Psoas muscle (tissue), 8 donors: ENCODE measurements at places on chromosomes 4 and X.
A peak's percentile ranks its signal among the peaks of the same experiment; 100 is the strongest.

DNA sequence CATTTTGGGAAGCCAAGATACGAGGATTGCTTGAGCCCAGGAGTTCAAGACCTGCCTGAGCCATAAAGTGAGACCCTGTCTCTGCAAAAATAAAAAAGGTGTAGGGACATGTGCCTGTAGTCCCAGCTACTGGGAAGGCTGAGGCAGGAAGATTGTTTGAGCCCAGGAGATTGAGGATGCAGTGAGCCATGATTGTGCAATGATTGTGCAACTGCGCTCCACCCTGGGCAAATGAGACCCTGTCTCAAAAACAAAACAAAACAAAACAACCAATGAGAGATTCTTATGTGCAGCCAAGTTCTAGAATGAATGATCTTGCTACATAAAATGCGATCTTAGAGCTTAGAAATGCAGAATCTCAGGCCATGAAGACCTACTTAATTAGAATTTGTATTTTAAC, 22.5 kb downstream of the SLC9B2 start:
- DNase-seq: peak; percentile 29

- DNase-seq: no peak
These were observed 51.3 kb downstream of the TENT5D start for GRCh38 chrX:80471582-80471981.

- no peak for DNase-seq
These were observed 21.5 kb downstream of the PKD2 start for GRCh38 chr4:88028946-88029345.

DNA sequence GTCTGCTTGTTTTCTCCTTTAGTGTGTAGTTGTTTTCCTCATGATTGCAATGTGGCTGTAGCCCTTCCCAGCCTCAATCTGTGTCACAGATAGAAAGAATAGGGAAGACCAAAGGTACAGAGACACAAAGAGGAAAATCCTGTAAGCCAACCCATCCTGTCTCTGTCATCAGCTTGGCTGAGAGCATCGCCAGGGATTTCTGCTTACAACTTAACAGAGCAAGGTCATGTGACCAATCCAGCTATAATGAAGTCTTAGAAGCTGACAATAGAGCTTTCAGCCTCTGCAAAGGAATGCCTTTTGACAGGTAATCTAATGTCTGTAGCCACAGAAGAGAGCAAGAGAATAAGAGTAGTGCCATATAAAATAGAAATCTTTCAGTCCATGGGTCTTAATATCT, 1598.0 kb upstream of the AGA start:
- DNase-seq: no peak

GRCh38 chr4:153513596-153513995, 47.4 kb downstream of the TMEM131L start:
- DNase-seq: no peak

DNA sequence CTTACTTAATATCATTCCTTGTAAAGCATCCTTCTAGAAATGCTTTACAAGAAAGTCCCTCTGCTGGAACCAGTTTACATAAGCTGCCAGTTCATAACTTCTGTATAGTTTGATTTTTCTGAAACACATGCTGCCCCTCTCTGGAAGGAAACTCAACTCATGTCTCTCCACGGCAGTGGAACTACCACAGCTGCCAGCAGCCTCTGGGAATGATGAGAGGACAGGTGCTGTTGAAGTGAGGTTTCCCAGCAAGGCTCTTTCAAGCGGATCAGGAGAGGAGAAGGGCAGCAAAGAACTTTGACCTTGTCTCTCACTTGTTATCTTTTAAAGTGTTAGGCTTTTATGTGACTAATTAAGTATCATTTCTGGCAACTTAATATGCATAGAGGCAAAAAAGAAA, 7.3 kb downstream of the GRPR start:
- DNase-seq: no peak

GRCh38 chrX:69119122-69119521, 46.1 kb downstream of the PJA1 start:
- no peak for DNase-seq

DNA sequence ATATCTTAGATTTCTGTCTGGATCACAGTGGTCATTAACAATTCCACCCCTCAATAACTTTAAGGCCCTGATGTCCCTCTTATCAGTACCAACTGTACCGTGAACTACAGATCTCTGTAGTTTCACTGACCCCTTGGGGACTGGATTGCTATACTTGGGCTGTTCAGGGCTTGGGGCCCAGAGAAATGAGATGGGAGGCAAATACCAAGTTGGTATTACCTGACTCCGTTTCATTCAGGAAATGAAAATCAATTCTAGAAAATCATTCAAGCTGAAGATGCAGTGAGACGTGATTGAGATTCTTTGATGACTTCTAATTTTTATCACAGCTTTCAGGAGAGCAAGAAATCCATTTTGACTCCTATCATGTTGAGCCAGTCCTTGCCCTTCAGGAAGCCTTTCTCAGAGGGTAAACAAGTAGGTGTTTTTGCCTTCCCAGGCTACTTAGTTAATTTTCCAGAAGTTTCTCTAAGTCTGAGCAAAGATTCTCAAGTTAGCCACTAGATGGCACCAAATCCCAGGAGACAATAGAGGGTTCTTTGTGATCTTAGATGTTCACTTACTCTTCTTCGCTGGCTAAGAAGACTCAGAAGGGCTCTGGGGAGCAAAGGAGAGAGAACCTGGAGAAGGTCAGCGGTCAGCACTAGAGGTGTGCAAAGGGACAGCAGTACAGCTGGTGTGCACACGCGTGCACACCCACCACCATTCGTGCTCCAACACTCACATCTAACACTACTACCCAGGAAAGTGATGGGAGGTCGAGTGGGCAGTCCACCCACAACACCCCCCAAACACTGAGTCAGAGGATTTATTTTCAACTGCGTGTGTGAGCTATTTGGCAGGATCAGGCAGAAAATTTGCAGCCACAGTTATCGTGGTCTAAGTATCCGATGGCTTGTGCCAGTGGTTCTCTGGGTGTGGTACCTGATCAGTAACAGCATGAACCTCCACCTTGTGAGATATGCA, 7.4 kb downstream of the HNRNPH2 start:
- DNase-seq: no peak

- no peak for DNase-seq
These were observed 30.1 kb downstream of the GUCY1A1 start for GRCh38 chr4:155696726-155697125.

DNA sequence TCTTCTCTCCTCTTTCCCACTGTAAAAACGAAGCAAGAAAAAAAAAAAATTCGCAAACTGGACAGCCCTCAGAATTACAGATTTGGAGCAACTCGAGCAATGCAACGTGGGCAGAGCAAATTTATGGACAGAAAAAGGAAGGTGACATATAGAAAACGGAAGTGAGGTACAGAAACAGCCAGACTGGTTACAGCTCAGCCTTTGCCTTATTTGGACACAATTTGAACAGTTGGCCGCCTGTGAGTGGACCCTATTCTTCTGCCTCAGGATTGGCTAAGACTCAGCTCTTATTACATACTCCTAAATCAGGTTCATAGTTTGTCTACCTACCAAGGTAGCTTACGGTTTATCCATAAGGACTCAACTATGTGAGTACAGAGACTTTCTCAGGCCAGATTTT, 98.8 kb downstream of the SOWAHB start:
- DNase-seq: no peak

GRCh38 chrX:153667281-153667955, 6.2 kb downstream of the PNCK start:
- no peak for DNase-seq

DNA sequence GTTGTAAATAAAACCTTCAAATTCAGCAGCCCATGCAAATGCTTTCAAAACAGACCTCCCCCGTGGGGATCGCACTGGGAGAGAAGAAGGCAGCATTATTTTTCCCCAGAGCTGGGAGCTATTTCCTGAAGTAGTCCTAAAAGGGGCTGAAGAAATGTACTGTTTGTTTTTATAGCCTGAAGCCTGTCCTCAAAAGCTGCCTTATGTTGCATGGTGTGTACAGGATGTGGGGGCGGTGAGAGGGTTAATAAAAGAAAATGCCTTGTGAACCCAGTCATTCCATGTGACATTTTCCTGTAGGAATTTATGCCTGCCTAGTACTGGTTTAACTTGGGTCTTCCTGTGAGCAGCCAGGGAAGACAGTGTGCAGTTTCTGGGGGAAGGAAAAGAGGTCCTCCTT, 144.1 kb downstream of the SOWAHB start:
- DNase-seq: no peak

DNA sequence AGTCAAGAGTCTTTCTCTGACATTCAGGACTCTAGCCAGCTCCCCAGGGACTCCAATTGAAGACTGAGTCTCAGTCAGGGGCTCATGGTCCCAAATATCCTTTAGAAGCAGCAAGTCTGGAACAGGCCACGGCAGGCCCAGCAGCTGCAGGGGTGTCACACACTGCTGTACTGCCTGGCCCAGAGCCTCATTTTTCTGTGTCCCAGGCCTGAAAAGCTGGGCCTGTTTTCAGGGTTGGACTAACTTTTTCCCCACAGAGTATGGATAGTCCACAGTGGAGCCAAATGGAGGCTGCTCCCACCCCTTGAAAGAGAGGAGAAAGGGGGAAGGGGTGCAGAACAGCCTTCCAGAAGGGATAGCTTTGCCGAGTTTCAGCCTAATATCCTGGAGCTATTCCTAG, 146.8 kb upstream of the NALF2 start:
- DNase-seq: no peak

- no peak for DNase-seq
These were observed 45.4 kb downstream of the ZNF711 start for GRCh38 chrX:85288992-85289723.

DNA sequence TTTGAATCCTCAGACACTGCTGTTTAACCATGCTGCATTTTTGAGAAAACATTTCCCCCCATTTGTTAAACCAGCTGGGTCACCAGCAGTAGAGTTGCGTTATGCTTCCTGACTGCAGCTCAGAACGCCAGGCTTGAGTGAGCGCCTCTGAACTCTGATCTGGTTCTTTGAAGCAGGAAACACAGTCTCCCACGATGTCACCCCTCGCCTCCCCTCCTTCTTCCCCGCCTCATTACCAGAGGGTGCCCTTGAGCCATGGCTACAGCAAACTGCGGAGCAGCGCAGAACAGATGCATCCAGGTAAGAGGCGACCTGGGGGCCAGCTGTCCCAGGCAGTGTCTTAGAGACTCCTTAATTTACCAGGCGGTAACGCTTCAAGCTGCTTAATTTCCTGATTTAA, 78.4 kb downstream of the REPS2 start:
- DNase-seq: no peak

DNA sequence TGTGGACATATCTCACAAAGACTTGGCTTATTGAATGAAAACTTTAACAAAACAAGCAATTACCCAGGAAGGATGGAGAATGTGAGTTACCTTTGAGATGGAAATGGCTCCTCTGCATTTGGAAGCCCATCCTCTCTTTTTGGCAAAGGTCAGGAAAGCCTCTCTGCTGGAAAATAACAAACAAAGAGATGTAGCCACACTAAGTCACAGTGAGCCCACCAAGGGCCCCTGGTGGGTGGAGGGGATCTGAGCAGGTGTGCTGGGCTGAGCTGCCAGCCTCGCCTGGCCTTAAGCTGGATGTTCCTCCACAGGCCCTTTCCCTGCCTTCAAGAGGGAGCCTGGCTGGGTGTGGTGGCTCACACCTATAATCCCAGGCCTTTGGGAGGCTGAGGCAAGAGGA, 269.2 kb downstream of the HNRNPD start:
- no peak for DNase-seq

- no peak for DNase-seq
These were observed 262.1 kb downstream of the NKX6-1 start for GRCh38 chr4:84237008-84237407.

DNA sequence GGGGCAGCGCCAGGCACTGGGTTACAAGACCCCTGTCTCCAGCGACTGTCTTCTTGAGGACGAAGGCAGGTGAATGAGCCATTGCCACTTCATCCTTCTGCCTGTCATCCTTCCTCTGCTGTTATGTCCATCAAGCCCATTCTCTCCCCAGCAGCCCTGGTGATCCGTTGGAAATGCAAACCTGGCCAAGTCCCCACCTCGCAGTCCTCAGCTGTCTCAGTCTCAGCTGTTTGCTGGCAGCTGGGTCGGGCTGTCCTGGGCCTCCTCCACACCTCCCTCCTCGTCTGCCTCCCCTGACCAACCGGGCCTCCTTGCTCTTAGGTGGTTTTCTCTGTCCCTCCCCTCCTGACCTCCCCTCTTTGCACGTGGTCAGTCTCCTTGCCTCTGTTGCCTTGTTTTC, 38.0 kb downstream of the PTTG2 start:
- no peak for DNase-seq

GRCh38 chr4:1633993-1634392, 50.1 kb downstream of the FAM53A start:
- no peak for DNase-seq

DNA sequence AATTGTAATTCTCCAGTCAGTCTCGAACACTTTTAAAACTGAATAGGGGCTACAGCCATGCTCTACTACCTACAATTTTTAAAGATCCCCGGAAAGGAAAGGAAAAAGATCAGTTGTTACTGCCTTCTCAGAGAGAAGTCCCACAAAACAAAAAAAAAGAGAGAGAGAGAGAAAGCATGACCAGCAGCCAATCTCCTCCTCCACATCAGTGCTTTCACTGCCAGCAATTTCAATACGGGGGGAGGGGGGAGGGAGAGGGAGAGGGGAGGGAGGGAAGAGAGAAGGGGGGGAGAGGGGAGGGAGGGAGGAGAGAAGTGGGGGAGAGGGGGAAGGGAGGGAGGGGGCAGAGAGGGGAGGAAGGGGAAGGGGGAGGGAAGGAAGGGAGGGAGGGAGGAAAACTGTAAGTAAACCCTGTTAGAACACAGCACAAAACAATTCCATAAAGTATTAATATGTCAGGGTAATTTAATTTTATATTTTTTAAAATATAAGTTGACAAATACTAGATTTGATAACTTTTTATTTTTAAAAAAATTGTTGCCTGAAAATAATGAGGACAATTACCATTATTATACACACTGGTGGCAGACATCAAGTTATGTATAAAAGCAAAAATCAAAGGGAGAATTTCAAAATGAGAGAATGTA, 108.0 kb downstream of the LRBA start:
- no peak for DNase-seq

DNA sequence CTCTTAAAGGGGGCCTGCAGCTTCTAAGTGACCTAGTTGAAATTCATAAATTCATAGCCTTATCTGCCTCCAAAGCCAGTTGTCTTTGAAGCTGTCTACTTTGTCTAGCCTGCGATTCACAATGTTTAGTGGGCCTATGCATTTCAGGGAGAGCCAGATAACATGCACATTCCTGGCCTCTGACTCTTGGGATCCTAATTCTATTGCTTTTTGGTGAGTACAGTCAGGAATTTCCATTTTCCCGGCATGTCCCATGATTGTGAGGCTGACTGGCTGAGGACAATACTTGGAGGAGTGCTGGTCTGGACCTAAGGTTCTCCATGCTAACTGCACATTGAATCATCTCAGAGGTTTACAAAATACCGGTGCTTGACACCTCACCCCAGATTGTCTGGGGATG, 155.0 kb downstream of the MSL3 start:
- DNase-seq: no peak

- no peak for DNase-seq
These were observed 13.1 kb downstream of the FNIP2 start for GRCh38 chr4:158781963-158782362.

DNA sequence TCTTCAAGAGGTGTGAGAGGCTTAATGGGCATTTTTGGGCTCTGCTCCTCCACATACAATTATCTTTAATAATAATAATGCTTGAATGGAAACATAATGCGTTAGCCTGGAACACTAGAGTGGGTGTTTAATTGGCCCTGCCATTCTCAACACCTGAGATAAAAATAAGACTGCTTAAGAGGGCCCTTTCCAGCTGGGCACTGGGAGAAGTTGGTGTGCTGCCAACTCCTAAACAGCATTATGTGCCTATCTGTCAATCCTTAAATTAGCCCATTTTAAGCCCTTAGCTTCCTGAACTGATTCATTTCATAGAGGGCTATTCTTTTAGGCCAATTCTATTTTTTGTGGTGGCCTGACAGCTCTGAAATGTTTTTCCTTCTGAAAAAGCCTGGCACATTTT, 211.1 kb upstream of the ZIC3 start:
- no peak for DNase-seq
